Colonic mucosa (tissue), 4 donors: ENCODE measurements at places on chromosomes 6 and 20.

DNA sequence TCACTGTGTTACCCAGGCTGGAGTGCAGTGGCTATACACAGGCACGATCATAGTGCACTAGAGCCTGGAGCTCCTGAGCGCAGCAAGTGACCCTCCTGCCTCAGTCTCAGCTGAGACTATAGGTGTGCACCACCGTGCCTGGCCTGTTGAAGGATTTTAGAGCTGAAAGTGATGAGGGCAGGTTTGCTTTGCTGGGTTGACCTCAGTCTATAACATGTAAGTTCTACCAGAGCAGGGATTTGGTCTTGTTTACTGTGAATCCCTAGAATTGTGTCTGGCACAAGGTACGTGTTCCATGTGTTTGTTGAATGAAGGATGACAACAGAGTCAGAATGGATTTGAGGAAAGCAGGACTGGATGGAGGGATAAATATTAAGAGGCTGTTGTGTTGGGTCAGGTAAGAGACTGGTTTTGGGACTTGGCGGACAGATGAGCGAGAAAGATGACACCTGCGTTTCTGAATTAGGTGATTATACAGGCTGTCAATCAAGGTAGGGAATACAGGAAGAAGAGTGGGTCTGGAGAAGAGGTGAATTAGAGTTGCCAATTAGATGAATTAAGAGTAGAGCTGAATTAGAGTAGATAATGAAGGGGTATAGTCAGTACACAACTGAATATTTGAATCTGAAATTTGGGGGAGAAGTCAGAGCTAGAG, 6.5 kb downstream of the ASXL1 start:
- no peak for DNase-seq

GRCh38 chr20:44215125-44215524, 4.6 kb upstream of the OSER1 start:
- peak; percentile 78 for DNase-seq

DNA sequence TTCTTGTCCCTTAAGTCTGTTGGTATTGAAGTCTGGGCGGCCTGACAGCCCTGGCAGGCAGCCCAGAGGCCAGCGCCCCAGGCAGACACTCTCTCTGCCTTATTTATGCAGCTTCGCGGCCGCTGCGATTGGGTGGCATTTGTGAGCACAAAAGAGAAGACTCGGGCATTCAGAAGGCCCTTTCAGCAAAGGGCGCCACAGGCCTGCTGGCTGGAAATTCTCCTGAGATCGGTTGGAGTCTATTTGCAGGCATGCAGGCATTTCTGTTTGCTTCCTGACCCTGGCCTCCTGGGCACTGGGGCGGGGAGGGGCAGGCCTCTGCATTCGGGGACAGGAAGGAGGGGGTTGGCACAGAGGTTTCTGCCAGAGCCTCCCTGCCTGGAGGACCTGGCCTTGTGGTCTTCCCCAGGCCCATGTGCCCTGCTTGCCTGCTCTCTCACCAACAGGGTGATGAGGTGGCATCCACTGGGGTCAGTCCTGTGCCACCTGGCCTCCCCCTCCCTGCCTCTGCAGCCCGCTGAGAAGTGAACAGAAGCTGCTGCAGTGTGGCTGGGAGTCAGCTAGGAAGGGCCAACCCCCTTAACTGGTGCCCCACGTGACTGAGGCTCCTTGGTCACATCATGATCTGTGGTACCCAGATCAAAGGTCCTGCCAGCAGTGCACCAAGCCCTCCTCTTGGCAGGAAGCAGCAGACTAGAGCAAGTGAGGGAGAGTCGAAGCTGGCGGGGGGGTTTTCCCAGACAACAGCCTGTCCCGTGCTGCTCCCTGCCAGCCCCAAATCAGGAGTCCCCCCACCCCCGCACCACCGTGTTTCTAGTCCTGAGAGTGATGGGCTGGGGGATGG, 16.6 kb upstream of the CCDC167 start:
- DNase-seq = peak; percentile 40

DNA sequence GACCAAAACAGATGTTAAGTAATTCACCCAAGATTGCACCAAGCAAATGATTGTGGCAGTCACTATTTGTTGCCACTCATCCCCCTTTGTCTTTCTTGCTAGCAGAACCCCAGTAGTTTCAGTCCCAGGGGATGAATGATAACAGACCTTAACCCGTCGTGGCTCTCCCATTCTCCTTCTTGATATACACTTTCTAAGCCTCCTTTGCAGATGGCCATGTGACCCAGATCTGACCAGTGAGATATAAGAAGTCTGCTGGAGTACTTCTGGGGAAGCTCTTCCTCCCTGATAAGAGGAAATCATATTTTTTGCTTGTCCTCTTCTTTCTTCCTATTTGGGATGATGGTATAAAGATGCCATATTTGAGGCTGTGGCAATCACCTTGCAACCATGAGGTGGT, 9.6 kb upstream of the SH3BGRL2 start:
- no peak for DNase-seq

- no peak for DNase-seq
Measured at GRCh38 chr6:3325210-3325609, 66.5 kb downstream of the PSMG4 start.

DNA sequence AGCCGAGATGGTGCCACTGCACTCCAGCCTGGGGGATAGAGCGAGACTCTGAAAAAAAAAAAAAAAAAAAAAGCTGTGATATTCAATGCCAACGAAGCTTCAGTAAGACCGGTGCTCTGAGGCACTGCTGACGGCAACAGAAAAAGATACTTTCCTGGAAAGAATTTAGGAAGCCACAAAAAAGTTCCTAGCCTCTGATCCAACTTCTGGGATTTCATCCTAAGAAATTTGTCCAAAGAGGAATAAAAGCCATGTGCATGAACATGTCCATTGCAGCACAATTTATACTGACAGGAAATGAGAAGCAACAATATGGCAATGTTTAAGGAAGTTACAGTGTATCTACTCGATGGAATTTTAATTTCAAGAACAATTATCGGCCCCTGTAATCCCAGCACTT, 24.5 kb upstream of the CARMIL1 start:
- DNase-seq = no peak

DNA sequence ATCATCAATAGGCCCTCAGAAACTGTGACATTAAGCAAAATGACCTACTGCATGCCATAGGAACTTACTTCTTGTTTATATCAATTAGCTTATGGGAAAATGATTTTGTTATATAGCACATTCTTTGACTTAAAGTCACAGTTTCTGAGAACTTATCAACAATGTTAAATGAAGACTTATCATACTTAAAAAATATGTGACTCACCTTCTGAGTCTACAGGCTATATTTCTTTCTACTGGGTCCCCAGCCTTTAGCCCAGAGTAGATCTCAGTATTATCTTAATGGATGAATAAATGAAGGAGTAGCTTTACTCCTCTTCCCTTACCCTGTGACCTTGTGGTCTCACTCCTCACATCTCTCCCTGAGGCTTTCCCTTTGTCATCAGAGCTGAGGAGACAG, 180.2 kb downstream of the MAFB start:
- no peak for DNase-seq

GRCh38 chr6:168016176-168016620, 18.7 kb downstream of the KIF25 start:
- DNase-seq = no peak

DNA sequence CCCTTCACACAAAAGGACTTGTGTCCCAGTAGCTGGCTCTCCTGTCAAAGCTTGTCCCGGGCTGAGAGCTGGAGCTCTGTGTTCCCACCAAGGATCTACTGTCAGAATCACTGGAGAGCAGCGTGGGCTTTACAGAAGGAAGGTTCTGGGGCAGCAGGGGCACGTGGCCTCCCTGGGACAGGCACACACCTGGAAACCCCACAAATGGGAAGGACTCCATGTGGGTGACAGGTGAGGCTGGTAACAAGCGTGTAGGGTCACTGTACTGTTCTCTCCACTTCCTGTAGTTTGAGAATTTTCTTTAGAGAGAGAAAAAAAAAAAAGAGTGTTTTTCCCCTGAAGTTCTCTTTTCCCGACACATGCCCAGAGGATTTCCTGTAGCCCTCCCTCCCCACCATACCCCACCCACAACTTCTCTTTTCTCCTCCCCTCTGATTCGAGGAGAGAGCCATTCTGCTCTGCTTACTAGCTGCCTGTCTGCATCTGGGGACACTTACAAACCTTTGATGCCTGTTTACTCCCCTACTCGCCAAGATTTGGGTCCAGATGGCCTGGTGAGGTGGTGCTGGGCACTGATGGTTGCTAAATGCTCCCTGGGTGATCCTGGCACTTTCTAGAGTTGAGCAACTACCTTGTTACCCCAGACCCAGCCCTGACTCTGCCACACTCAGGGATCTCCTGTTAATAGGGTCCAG, 84.1 kb upstream of the SIRPA start:
- DNase-seq = no peak

DNA sequence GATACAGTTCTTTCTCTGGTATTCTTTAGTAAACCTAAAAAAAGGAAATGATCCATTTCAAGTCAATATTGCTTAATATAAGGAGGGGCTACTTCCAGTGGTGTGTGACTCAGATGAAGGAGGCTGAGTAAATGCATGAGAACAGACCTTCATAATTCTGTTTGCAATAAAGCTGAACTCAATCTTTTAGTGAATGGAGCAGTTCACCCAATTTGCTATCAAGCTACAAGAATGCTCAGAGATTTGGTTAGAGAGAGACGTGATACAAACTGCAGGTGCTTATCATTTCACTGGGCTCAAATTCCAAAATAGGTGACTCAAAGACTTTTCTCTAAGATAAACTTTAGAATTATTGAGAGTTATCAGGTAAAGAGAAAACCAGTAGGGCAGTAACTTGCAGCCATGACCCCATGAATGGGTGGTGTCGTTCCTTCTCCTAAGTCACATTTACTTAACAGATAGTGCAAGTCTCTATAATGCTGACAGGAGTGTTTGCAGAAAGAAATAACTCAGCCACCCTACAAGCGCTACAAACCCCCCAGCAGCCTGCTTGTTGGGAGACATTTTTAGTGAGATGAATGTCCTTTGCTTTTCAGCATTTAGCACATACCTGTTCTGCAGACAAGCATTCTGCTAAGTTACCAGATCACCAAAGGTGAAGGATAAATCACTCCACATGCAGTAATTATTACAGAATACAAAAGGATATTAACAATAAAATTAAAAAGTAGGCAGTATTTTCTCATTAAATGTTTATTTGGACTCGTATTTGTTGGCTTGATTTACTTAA, 16.4 kb upstream of the BLOC1S5 start:
- DNase-seq = no peak

DNA sequence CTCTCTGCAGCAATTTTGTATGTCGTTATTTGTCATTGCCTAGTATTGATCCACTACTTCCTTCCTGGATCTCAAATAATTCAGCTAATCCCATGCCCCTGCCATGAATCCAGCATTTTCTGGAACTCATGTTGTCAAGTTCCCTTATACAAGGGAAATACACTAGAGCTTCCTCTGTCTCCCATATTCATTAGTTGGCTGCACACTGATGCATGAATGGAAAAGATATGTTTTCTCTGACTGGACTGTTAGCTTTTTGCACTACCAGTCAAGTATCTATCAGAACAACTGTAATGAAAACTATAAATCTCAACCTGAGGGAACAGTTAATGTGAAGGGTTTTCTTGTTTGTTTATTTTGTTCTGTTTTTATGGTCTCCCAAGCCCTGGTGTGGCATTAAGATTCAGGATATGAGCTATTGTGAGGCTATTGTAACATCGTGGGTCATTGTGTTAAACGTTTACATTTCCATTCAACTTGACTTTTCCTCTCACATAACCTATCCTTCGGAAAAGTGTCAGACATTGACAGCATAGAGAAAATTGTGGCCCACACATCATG, 102.5 kb upstream of the FAM8A1 start:
- no peak for DNase-seq

DNA sequence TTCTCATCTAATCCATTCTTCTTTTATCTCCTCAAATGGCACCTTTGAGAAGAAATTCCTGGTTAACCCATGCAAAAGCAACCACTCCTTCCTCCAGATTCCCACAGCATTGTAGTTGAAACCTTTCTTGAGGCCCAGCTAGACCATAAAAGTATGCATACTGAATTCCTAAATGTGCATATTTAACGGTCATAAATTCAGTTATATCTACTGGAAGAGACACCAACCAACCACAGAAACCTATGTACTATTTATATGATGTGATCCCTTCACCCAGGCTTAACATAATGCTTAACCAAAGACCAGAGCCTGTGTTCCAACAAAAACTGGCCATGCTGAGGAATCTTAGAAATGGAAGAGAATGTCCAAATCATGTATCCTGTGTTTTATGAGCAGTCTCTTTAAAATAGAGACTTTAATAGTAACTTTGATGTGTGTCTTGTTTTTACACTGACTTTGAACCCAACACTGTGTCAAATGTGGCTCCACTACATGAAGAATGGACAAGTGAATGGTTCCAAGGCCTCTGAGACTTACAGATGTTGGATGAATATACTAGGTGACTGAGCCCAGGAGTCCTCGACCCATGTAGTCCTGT, 11.4 kb upstream of the TAF8 start:
- DNase-seq = no peak

GRCh38 chr6:122374307-122374706, 25.1 kb upstream of the HSF2 start:
- DNase-seq = no peak

DNA sequence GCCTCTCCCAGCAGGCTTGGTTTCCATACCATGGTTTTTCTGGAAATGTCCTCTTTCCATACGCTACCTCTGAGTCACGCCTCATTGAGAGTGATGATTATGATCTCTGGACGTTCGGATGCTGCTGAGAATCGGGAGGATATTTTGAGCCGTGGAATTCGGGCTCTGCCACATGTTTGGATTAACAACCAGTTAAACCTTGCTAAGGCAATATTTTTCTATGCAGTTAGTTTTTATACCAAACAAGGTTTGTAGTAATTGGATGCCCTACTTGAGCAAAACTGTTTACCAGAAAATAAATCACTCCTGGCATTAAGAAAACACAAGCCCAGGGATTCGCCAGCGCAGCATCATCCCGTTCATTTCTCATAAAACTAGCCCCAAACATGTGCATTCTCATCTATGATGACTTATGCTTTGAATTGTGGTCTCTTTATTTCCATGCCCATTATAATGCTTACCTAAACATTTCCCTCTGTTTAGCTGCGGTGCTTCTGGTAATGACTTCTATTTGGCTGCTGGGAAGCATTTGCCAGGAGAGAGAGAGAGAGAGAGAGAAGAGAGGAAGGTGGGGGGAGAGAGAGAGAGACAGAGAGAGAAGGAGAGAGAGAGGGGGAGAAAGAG, 198.9 kb downstream of the CLIC5 start:
- DNase-seq = no peak

DNA sequence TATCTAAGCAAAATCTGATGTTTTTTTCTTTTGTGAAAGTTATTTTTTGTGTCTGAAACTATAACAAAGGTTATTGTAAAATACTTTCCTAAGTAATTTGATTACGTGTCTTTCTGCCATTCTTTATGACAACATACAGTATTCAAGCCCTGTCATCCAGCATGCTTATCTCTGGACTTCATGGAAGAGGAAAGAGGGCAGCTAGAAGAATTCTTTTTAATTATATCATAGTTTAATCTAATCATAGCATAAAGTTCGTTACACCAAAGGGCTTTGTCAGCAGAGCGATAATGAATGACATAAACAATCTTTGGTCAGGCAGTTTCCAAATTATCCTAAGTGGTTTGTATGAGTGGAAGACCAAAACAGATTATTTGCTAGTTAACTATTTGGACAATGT, 3.5 kb downstream of the ENPP3 start:
- DNase-seq = no peak

- DNase-seq = no peak
Measured at GRCh38 chr20:761418-762381, 6.6 kb downstream of the SLC52A3 start.
